ENCODE measurements at places on chromosomes 16 and 17.

DNA sequence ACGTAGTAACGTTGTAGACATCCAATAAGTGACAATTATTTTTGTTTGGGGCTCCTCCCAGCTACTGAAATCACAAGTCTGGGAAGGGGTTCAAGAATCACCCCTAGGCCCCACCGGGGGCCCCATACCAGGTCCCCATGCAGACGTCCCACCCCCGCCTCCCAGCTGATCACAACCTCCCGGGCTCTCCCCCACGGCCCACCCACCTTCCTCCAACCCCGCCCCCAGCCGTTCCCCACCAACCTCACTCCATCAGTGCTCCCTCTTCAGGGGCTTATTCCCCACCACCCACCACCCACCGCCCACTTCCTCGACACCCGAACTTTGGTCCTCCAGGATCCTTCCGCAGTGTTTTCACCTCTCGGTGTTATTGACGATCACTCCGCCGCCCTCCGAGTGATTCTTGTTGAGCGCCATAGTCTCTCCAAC, 240 bp downstream of the WBP2 start:
- no peak for DNase-seq

- DNase-seq = no peak
Measured at GRCh38 chr17:73706428-73706827, 62.2 kb upstream of the SDK2 start.

GRCh38 chr17:56203430-56203829, 50.2 kb downstream of the ANKFN1 start:
- no peak for DNase-seq

- no peak for DNase-seq
Measured at GRCh38 chr16:73020409-73020884, 27.5 kb downstream of the ZFHX3 start.

DNA sequence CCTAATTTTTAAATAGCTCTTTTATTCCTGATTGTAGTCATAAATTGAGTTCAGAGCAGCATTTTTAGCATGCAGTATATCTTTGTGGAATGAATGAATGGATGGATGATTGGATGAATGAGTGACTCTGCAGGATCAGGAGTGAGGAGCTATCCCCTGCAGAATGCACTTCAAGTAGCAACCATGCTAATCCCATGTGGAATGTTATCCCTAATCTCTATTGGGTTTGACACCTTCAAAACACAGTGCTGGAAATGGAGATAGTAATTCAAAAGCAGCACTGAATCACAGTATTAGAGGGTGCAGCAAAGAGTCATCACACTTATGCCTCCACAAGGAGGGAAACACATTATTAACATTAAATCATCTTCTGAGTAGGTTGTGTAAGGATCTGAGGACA, 501.9 kb downstream of the SHISA9 start:
- DNase-seq = no peak

- DNase-seq = no peak
Measured at GRCh38 chr16:62035115-62036092, 834 bp downstream of the CDH8 start.

GRCh38 chr17:38676706-38677504, 2.1 kb upstream of the EPOP start:
- peak; percentile 21 for DNase-seq

- no peak for DNase-seq
Measured at GRCh38 chr16:49281480-49281842, at the start of gene CBLN1. Gene CBLN1 (minus strand): TSS chr16:49281838. CDS start chr16:49281465, 373 bp downstream.

DNA sequence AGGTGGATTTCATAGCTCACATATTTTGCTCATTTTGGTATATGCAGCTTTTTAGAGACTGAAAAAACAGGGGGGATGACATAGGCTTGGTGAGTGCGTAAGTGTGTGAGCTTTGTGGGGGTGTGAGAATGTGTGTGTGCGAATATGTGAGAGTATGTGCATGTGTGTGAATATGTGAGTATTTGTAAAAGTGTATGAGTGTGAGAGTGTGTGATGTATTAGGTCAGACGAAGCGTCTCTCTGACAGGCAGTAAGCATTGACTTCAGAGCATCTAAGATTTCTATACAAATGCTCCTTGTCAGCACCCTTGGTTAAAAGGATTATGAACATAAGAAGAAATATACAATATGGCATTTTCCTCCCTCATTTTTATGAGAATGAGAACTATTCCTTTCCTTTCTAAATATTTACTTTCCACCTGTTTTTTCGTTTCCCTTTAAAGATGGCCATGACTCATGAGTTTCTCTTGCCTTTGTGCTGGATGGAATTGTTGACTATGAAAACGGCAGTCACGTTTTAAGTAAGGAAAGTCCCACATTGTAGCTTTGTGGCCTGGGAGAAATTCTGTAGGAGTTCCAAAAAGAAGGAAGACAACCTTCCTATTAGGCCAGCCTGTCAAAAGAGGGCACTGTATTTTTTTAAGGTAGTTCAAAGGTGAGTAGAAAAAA, 276.4 kb downstream of the FOXL1 start:
- no peak for DNase-seq

- DNase-seq = no peak
Measured at GRCh38 chr16:57773019-57773418, 29.3 kb downstream of the KIFC3 start.

DNA sequence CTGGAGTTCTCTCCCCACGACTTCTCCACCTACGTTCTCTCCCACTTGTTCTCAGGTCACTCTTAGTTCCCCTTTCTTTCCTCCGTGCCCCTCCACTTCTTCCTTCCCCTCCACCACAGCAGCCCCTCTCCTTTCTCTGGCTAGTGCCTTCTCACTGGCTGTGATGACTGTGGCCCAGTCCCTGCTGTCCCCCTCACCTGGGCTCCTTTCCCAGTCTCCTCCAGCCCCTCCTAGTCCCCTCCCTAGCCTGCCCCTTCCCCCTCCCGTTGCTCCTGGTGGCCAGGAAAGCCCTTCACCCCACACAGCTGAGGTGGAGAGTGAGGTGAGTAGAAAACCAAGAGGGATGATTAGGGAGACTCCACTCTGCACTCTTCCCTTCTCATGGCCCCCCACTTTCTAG, 3.4 kb downstream of the COA3 start:
- no peak for DNase-seq

DNA sequence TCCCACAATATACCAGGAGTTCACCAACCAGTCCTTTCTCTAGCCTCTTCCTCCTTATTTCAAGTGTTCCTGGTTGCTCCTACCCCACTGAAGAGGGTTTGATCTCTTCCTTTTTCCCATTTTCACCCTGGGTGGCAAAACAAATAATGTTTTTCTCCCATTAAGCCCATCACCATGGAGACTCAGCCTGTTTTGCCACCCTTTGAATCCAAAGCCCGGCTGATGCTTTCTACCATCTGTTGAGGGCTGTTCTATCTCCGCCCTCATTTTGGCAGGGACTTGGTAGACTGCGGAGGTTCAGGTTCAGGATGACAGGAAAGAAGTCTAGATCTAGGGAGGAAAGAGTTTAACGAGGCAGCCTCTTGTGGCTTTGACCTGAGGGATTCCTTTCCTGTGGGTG, 2.6 kb downstream of the DNAH2 start:
- DNase-seq = no peak

DNA sequence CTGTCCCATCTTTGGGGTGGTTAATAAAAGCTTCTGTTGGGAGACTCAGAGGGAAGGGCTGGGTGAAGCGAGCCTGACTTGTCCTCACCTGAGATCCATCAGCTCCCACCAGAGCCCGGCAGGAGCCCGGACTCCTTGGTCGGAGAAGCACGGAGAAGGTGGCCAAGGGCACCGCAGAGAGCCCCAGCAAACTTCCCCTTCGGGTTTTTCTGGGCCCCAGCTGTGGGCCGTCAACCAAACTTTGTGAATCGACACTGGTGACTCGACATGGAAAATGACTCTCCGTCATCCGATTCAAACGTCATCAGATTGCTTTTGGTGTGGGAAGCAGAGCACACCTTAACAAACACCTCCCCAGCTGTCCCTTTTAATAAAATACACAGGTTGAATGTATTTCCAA, 21.4 kb downstream of the ENPP7 start:
- no peak for DNase-seq

- DNase-seq = no peak
Measured at GRCh38 chr17:83109793-83110645, 30.6 kb downstream of the METRNL start.

DNA sequence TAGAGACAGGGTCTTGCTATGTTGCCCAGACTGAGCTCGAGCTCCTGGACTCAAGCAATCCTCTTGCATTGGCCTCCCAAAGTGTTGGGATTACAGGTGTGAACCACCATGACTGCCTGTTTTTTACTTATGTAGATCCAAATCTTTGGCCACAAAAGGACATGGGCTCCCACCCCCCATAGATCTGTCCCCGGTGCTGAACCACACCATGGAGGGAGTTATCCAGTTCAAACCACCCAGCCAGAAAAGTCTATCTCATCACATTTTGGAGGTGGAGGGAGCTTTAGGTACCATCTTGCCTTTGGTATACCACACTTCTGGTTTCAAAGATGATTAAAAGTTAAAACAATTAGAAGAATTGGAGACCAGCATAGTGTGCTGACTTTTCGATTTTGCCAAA, 26.2 kb downstream of the SHISA9 start:
- DNase-seq = no peak
